ENCODE measurements at places on chromosomes 6 and 20.
A peak's percentile ranks its signal among the peaks of the same experiment; 100 is the strongest.

DNA sequence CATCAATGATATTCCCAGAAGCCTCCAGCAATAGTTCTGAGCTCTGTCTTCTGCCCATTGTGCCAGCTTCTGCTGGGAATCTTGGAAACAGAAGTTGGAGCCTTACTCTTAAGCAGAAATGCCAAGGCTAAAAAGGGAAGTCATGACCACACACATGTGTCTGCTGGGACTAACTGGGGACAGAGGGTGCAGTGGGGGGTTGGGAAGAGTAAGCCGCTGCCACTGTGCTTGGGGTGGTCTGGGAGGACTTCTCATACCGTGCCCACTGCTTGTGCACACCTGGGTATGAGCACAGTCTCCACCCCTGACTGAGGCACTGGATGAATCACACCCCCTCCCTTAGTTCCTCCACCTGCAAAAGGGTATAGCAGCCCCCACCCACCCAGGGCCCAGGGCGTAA is 90.7 kb downstream of the CDC5L start:
- H3K36me3 ChIP-seq: no peaks in the 10 kb centered on the region
- H3K27ac ChIP-seq: no peak overlapping the region
- H3K4me3 ChIP-seq: no peak overlapping the region

DNA sequence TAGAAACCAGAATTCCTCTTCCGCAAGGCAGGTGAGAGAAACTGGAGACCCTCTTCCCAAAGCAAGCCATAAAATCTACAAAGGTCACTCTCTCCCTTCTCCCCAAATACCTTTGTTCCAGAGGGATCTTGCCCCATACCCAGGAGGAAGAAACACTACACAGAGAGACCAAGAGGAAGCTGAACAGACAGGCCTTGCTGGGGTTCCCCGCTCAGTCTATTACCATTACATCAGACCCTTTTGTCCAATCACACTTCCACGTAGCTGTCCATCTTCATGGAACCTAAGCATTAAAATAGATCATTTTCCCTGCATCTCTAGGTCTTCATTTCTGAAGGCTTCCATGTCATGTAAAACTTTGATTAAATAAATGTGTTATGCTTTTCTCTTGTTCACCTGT is 32.1 kb downstream of the METTL24 start:
- no peak overlapping the region for H3K4me3 ChIP-seq
- H3K4me1 ChIP-seq: peaks cover 7% of the 10 kb centered on the region
- H3K27me3 ChIP-seq: peaks cover 4% of the 10 kb centered on the region
- DNase-seq: no peak
- no peaks in the 10 kb centered on the region for H3K36me3 ChIP-seq

DNA sequence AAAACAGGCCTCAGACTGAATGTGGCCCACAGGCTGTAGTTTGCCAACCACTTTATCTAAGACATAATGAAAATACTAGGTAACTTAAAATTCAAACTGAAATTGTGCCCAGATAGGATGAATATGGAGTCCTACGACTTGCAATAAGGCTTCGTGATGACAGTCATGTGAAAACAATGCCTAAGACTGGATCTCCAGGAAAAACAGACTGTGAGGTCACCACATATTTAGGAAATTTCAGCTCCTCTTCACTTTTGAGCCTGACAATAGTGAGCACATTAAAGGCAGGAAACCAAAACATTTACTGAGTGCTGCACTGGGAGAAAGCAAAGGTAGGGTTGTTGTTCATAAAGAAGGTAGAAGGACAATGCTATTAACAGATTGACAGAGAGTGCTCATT is 50.0 kb downstream of the RTN4IP1 start:
- H3K27me3 ChIP-seq: no peaks in the 10 kb centered on the region
- peaks cover 2% of the 10 kb centered on the region for H3K4me1 ChIP-seq
- no peaks in the 10 kb centered on the region for H3K36me3 ChIP-seq
- no peak overlapping the region for H3K27ac ChIP-seq

- H3K36me3 ChIP-seq: peaks cover 3% of the 10 kb centered on the region
- no peak for DNase-seq
- H3K27me3 ChIP-seq: peaks cover 3% of the 10 kb centered on the region
Observed at GRCh38 chr6:144215402-144215931, 65.2 kb downstream of the STX11 start.

DNA sequence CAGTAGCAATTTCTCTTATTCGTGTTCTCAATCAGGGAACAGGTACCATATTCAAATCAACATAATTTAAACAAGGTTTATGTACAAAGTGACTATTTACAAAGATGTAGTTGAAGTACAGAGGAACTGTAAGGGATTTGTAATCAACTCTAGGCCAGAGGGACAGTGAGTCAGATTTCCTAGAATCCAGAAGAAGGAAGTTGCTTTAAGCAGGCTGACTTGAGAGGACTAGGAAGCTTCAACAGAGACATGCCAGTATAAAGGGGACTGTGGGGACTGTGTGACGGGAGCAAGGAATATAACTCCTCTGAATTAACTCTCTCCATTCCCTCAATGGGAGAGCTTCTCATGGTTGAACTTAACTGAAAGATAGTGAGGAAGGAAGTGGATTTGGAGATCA is 427.4 kb upstream of the JAG1 start:
- no peak for DNase-seq
- H3K27me3 ChIP-seq: no peaks in the 10 kb centered on the region
- no peak overlapping the region for H3K4me3 ChIP-seq

- no peak for DNase-seq
- no peaks in the 10 kb centered on the region for H3K36me3 ChIP-seq
- H3K4me1 ChIP-seq: no peaks in the 10 kb centered on the region
- peaks cover 2% of the 10 kb centered on the region for H3K27me3 ChIP-seq
Observed at GRCh38 chr6:132865364-132865763, 51.0 kb downstream of the RPS12 start.

DNA sequence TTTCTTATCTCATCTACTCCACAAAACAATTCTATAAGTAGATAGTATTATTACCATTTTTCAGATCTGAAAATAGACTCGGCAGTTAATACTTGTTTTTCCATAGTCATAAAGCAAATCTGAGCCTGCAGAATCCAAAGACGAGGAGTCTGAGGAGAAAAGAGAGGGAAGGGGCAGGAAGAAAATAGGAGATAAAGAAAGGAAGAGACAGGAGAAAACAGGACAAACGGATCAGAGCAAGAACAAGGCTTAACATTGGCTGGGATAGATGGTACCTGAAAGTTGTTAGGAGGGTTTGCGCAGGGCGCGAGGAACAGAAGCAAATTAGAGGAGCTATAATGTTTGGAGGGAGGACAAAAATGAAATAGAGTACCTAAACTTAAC is 639 bp upstream of the PPIL1 start:
- peak overlapping the region; percentile 99 for H3K4me3 ChIP-seq
- peaks cover 3% of the 10 kb centered on the region for H3K27me3 ChIP-seq
- peak overlapping the region; percentile 100 for H3K27ac ChIP-seq
- no peak for DNase-seq
- H3K36me3 ChIP-seq: peaks cover 17% of the 10 kb centered on the region

- DNase-seq: no peak
- H3K4me1 ChIP-seq: peaks cover 16% of the 10 kb centered on the region
- no peak overlapping the region for H3K27ac ChIP-seq
Observed at GRCh38 chr20:49889935-49890333, 25.4 kb downstream of the SPATA2 start.

- H3K4me1 ChIP-seq: peaks cover 3% of the 10 kb centered on the region
- no peak overlapping the region for H3K4me3 ChIP-seq
- H3K36me3 ChIP-seq: no peaks in the 10 kb centered on the region
- H3K27me3 ChIP-seq: peaks cover 52% of the 10 kb centered on the region
Observed at GRCh38 chr20:10660661-10661060, 13.1 kb downstream of the JAG1 start.

GRCh38 chr20:6311841-6312655 is 189.2 kb upstream of the FERMT1 start:
- H3K27me3 ChIP-seq: no peaks in the 10 kb centered on the region
- H3K4me3 ChIP-seq: no peak overlapping the region
- no peaks in the 10 kb centered on the region for H3K36me3 ChIP-seq
- no peaks in the 10 kb centered on the region for H3K4me1 ChIP-seq
- no peak for DNase-seq

DNA sequence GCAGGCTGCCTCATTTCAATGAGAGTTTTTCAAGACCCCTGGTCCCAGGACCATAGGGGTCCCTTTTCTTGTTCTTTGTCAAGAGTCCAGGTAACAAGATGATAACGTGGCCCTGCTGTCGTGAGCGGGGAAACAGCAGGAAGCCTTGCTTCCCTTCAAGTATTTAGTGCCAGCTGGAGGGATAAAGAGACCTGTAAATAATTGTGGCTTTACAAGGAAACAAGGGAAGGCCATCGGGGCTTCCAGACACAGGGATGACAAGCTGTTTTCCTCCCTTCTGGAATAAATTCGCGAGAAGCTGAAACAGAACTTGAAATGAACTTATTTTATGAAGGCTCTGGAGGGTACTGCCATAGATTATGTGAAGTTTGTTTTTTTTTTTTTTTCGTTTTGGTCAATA is 163.2 kb downstream of the SYNDIG1 start:
- H3K27ac ChIP-seq: no peak overlapping the region
- peaks cover 5% of the 10 kb centered on the region for H3K27me3 ChIP-seq
- H3K4me1 ChIP-seq: peaks cover 24% of the 10 kb centered on the region
- no peaks in the 10 kb centered on the region for H3K36me3 ChIP-seq
- no peak for DNase-seq

GRCh38 chr6:160510199-160510598 is 153.9 kb downstream of the LPA start:
- H3K4me3 ChIP-seq: no peak overlapping the region
- peaks cover 4% of the 10 kb centered on the region for H3K4me1 ChIP-seq
- no peaks in the 10 kb centered on the region for H3K36me3 ChIP-seq
- H3K27ac ChIP-seq: no peak overlapping the region
- no peak for DNase-seq
- peaks cover 15% of the 10 kb centered on the region for H3K27me3 ChIP-seq

DNA sequence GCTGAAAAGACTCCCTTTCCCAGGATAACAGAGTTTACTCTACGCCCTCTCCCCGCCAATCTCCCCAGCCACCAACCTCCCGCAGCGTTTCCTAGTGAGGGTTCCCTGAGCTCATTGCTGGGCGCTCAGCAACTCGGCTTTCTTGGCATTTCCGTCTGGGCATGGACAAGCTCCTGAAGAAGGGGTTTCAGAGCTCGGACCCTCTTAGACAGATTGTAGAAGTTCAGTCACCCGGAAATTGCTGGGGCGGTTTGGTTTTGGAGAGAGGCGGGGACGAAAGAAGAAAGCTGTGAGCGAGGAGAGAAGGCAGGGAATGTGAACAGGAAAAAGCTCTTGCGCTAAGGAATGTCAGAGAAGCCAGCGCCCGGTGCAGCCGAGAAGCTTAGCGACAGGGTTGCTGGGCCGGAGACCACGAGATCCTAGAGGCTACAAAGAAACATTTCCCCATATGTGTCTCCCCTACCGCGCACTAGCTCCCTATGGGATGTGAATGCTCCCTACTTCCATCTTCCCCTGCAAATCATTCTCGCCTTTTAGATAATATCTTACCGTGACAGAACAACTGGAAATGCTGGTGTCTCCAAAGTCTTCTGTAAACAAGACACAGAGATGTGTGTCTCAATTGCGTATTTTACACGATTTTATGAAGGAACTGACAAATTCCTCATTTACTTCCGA is 15.8 kb downstream of the POM121L2 start:
- peak overlapping the region; percentile 79 for H3K27ac ChIP-seq
- DNase-seq: no peak
- peaks cover 88% of the 10 kb centered on the region for H3K27me3 ChIP-seq
- H3K4me3 ChIP-seq: no peak overlapping the region
- H3K36me3 ChIP-seq: peaks cover 20% of the 10 kb centered on the region

DNA sequence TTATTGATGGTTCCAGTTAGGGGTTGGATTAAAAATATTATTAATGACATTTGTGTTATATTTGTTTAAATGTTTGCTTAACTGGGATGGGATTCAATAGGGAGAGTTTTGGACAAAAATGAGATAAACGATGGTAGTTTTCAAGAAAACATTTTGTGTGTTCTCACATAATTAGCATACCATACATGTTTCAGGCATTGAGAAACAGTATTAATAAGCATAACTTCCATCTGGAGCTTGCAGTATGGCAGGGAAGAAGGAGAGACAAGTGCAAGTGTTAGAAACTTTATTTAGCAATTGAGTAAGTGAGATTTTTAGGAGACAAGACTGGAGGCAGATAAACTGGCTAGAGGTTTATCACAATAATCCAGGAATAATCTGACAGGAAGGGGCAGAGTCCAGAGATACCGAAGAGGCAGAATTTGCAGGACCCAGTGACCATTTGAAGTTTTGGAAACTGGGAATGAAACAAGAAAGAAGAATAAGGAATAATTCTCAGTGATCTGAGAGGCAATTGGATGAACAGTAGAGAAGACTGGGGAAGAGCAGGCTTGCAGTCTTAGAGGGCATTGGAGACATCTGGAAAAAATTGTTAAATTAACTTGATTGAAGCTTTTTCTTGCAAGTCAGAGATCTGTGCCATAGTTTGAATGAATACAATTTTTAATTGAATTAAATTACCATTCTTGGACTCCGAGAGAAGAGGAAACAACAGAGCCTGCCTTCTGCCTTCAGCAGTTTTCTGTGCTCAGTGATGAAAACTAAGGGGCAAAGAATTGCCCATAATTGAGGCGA is 73.0 kb upstream of the PTCHD4 start:
- no peaks in the 10 kb centered on the region for H3K4me1 ChIP-seq
- no peaks in the 10 kb centered on the region for H3K36me3 ChIP-seq
- H3K27ac ChIP-seq: no peak overlapping the region
- no peak overlapping the region for H3K4me3 ChIP-seq
- no peak for DNase-seq

GRCh38 chr6:168120390-168121302 is 41.6 kb upstream of the FRMD1 start:
- no peak overlapping the region for H3K27ac ChIP-seq
- H3K36me3 ChIP-seq: no peaks in the 10 kb centered on the region
- no peak for DNase-seq
- H3K4me1 ChIP-seq: no peaks in the 10 kb centered on the region
- H3K4me3 ChIP-seq: no peak overlapping the region

GRCh38 chr6:109292420-109292819 is 89.8 kb downstream of the CD164 start:
- peaks cover 14% of the 10 kb centered on the region for H3K27me3 ChIP-seq
- no peak for DNase-seq
- H3K36me3 ChIP-seq: no peaks in the 10 kb centered on the region
- peaks cover 7% of the 10 kb centered on the region for H3K4me1 ChIP-seq
- H3K4me3 ChIP-seq: no peak overlapping the region
- no peak overlapping the region for H3K27ac ChIP-seq

GRCh38 chr6:136524936-136525413 is 25.2 kb downstream of the MAP7 start:
- peaks cover 3% of the 10 kb centered on the region for H3K27me3 ChIP-seq
- no peak for DNase-seq
- no peaks in the 10 kb centered on the region for H3K36me3 ChIP-seq
- H3K27ac ChIP-seq: no peak overlapping the region
- H3K4me3 ChIP-seq: no peak overlapping the region
- H3K4me1 ChIP-seq: peaks cover 20% of the 10 kb centered on the region

DNA sequence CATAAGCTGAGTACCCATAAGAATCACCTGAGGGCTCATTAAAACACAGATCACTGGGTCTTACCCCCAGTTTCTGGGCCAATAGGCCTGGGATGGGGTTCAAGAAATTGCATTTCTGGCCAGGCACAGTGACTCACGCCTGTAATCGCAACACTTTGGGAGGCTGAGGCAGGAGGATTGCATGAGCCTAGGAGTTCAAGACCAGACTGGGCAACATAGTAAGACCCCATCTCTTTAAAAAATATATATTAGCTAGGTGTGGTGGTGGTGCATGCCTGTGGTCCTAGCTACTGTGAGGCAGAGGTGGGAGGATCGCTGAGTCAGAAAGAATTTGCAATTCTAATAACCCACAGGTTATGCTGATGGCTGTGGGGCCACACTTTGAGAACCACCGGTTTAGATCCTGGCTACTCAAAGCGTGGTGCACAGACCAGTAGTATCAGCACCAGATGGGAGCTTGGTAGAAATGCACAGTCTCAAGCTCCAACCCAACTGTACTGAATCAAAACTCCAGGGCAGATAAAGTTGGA is 2.0 kb downstream of the CCM2L start:
- no peak overlapping the region for H3K4me3 ChIP-seq
- no peaks in the 10 kb centered on the region for H3K36me3 ChIP-seq
- no peak for DNase-seq
